ENCODE measurements at places on chromosomes 5 and 9.

DNA sequence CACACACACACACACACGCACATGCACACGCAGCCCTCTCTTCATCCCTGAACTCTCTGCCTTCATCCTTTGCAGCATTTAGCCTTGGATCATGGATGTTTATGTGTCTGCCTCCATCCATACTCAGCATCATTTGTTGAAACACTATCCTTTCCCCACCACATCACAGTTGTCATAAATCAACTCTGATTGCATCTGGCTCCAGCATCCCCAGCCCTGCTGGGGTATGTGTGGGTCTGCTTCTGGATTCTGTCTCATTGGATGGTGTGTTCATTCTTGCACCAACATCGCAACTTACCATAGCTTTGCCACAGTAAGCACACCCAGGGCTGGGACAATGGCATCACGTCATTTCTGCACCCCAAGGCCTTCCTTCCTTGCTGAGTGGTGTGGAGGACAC is 175.4 kb downstream of the RGS3 start:
- no peak for DNase-seq

DNA sequence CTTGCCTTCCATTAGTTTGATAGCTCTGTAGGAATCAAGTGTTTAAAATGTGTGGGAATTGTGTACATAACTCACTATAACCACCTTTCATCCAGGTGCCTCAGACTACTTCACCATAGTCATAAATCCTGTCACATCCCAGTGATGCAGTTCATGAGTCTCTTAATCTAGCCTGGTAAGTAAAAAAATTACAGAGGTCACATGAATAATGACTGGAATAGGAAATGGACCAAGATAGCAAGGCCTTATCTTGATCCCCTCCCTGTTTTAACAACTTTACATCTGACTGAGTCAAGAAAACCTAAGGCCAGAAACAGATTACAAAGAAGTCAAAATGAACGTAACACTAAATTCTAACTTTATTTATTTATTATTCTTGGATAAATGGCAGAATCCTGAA is 1.5 kb upstream of the RNF145 start:
- no peak for DNase-seq

DNA sequence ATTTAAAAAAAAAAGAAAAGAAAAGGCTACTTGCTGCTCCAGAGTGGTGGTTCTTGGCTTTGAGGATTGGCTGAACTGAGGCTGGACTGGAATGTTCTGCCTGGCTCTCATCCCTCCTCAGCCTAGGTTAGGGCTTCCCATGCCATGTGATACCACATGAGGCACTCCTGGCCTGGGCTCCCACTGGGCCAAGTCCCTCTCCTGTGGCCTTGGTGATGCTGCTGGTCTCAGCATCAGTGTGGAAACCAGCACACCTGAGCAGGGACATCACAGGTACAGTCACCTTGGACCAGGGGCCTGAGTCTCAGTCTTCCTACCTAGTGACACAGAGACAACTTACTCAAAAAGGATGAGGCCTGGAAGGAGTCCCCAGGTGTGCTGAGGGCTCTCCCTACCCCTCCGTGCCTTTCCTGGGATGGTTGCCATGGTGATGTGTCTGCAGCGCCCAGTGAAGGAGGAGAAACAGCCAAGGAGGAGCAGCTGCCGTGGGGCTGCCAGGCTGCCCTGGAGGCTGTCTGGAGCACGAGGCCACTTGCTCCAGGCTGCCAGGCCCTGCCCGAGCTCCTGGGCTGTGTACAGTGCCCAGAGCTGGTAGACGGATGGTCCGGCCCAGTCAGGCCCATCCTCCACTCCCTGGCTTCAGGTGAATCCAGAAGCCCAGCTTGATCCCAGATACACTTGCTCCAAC is 71.0 kb downstream of the WNK2 start:
- no peak for DNase-seq

GRCh38 chr5:110050640-110051345 is 361.1 kb downstream of the MAN2A1 start:
- no peak for DNase-seq

GRCh38 chr5:74250304-74251102 is 390.0 kb downstream of the ENC1 start:
- no peak for DNase-seq

DNA sequence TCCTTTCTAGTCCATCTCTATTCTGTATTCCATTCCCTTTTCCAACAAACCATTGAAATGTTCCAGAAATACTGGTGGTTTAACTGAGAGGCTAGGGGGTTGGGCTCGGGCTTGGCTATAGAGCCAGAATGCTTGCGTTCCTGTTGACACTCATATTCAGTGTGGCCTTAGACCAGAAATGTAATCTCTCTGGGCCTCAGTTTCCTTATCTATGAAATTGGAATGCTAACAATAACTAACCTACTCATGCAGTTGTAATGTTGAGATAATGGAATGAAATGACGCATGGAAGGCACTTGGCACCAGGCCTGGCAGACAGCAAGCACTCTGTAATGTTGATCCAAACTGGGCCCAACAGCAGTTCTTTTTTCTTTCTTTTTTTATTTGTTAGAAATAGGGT is 26.8 kb downstream of the JADE2 start:
- DNase-seq: no peak

DNA sequence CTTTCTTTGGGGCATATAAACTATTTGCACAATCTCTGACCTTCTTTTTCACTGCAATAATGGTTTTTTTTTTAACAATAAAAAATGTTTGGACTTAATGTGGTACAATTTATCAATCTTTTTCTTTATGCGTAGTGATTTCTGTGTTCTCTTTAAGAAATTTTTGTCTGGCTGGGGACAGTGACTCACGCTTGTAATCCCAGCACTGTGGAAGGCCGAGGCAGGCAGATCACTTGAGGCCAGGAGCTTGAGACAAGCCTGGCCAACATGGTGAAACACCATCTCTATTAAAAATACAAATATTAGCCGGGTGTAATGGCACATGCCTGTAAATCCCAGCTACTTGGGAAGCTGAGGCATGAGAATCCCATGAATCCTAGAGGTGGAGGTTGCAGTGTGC is 72.3 kb downstream of the STK32A start:
- no peak for DNase-seq

GRCh38 chr5:113065626-113066025 is 89.0 kb downstream of the DCP2 start:
- no peak for DNase-seq

- no peak for DNase-seq
Observed at GRCh38 chr5:120576588-120576987, 112.5 kb downstream of the PRR16 start.

- no peak for DNase-seq
Observed at GRCh38 chr9:123484130-123484529, 128.1 kb downstream of the CRB2 start.

GRCh38 chr5:83256091-83256780 is 178.9 kb downstream of the XRCC4 start:
- DNase-seq: no peak

GRCh38 chr9:16268067-16268881 is 602.2 kb downstream of the BNC2 start:
- DNase-seq: no peak

GRCh38 chr9:100066539-100066938 is 32.3 kb downstream of the ERP44 start:
- no peak for DNase-seq

DNA sequence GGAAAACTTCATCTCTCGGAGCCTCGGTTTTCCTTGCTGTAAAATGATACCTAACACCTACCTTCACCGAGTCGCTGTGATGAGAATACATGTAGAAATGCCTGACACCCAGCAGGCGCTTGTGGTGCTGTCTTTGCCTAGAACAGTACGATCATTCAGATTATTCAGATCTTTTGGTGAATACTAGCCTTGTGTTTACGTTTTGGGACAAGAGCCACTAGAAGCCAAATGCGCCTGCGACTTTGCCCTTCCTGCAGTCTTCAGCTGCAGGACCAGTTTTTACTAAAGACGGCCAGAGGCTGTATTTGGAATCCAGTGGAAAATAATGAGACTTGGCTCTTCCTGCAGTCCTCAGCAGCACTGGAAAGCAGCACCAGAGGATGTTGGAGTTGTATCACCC is 189.6 kb downstream of the TRIO start:
- DNase-seq: no peak

DNA sequence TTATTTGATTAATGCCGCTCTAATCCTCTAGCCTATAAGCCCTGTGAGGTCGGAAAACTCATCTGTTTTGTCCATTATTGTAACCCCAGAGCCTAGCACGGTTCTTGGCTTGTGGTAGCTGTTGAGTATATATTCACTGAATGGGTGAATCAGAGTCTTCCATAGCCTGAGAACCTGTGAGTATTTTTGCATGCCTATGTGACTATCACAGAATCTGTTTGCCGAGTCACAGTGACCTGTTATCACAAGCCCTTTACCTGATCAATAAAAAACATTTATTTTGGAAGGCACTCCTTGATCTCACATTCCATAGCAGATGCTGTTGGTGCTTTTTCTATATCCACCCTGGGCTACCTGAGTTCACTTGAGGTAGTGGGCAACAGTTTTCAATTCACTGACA is 125.0 kb upstream of the STC2 start:
- DNase-seq: no peak

DNA sequence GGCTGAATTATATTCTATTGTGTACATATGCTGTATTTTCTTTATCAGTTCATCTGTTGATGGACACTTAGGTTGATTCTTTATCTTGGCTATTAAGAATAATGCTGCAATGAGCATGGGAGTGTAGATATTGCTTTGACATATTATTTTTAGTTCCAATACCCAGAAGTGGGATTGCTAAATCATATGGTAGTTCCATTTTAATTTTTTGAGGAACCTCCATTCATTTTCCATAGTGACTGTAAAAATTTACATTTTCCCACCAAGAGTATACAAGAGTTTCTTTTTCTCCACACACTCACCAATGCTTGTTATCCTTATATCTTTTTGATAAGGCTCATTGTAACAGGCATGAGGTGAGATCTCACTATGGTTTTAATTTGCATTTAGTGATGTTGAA is 19.4 kb downstream of the JAK2 start:
- no peak for DNase-seq

DNA sequence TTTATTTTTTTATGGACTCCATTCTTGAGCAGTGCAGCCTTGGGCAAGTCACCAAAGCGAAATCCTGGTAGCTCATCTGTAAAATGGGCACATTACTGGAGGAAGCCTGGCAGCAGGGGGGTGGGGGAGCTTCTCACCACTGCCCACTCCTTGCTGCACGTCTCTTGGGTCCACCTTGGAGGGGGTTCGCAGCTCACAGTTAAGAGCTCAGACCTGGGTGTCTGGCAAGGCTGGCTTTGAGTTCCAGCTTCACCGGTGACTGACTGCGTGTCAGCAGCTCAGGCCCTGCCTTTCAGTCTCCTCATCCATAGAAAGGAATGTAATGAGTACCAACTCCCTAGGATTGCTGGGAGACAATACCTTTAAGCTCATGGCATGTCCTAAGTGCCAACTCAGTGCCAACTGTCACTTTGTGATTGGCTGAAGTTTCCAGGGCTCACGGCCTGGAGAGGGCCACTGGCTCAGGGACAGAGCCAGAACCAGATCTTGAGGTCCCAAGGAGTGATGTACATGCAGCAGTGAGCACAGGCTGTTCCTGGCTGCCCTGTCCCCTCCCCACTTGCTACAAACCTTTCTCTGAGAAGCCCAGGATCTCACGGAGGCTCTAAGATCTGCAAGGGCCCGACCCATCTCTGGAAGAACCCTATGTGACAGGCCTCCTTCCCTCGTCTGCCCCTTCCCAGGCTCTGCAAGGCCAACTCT is 72.9 kb downstream of the C9orf50 start:
- DNase-seq: no peak

DNA sequence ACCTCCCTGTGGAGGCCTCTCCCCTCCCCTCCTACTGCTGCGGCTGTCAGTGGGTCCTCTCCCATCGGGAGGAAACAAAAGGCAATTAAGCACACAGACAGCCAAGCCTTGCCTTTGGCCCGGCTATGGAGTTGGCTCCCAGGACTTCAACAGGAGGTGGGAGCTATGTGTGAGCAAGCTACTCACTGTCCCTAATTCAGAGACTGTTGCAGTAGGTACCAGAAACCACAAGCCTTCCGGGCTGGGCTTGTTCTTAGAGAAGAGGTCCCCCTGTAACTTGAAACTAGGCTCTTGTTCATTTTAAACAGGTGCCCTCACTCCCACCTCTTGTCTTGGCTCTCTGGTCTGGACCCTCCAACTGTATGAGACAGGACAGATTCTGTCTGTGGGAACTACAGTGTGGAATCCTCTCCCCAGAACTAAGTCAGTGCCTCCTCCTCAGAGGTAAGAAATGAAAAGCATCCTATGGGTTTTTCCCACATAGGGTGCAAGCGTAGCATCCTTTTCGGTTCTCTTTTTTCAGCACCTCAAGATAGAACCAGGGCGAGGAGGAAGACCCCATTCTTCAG is 561.1 kb downstream of the EBF1 start:
- DNase-seq: no peak

DNA sequence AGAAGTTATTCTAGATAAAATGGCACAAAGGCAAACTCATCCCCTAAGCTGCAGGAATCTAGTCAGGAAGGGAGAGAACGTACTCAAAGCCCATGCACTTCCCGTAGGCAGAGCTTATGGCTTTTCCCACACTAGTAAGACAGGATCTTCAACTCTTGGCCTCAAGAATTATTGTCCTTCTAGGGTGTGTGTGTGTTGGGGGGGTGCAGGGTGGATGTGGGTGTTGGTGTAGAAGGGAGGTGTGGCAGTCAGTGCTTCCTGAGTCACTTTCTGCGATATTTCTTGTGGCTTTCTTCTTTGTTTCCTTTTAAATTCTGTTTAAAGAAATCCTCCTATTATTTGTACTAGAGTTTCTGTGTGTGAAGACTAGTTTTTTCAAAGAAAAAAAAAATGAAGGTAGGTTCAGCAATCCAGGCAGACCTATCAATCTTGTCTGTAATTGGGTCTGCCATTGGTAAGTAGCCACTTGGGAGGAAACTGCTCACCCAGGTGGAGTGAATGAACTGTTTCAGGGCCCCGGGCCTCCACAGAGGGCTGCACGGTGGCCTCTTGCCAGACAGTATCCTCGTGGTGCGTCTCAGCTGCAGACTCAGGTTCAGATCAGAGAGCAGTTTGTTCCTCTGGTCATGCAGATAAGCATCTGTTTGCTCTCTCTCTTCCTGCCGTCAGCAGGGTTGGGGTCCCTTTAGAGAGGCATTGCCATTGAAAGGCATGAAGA is 131.9 kb downstream of the NPR3 start:
- DNase-seq: no peak

DNA sequence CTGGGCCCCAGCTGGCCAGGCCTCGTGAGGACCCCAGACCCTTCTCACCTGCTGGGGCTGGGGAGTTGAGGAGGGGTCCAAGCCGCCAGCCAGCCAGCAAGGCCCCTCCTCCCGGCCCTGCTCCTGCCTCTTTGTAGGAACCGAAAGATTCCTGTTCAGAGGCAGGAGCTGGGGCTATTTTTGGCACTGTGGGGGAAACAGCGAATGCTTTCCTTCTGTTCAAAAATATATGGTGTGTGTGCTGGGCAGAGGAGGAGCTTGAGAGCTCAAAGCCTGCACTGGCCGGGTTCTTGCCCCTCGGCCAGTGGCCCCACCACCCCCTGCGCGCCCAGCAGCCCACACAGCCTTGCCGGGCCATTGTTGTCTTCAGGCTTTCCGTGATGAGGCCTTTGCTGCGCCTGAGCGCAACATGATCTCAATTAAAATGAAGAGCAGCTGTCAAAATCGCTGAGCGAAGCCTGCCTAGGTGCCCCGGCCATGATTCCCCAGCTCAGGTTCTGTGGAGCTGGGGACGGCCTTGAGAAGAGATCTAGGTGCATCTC is 13.4 kb downstream of the NCS1 start:
- no peak for DNase-seq
